H1 (cell line): ENCODE measurements at places on chromosomes 2 and 18.
A peak's percentile ranks its signal among the peaks of the same experiment; 100 is the strongest.

- no peaks in the 10 kb centered on the region for H3K4me1 ChIP-seq
- no peak overlapping the region for H3K27ac ChIP-seq
- no peaks in the 10 kb centered on the region for H3K36me3 ChIP-seq
- H3K4me3 ChIP-seq: no peak overlapping the region
- no peak for DNase-seq
Observed at GRCh38 chr2:8980096-8980495, 23.4 kb downstream of the MBOAT2 start.

- H3K36me3 ChIP-seq: peaks cover 20% of the 10 kb centered on the region
- H3K4me1 ChIP-seq: no peaks in the 10 kb centered on the region
- H3K27ac ChIP-seq: no peak overlapping the region
- no peak overlapping the region for H3K4me3 ChIP-seq
- no peak for DNase-seq
Observed at GRCh38 chr18:31516437-31516836, 18.5 kb downstream of the DSG2 start.

DNA sequence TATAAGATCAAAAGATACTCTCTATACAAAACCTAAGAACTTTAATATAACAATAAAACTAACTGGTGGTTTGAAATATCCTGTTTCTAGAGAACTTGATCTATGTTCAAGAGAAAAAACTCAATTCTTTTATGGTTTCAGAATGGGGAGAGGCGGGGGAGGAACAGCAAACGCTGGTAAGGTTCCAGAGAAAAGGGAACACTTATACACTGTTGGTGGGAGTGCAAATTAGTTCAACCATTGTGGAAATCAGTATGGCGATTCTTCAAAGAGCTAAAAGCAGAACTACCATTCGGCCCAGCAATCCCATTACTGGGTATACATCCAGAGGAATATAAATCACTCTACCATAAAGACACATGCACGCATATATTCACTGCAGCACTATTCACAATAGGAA is 17.2 kb downstream of the FAM98A start:
- DNase-seq: no peak
- peaks cover 20% of the 10 kb centered on the region for H3K36me3 ChIP-seq
- H3K4me1 ChIP-seq: peaks cover 14% of the 10 kb centered on the region; the same call in 1 of the 2 replicates
- H3K27me3 ChIP-seq: no peaks in the 10 kb centered on the region

GRCh38 chr2:23637011-23637778 is 252.2 kb downstream of the KLHL29 start:
- H3K4me1 ChIP-seq: no peaks in the 10 kb centered on the region; the same call in 1 of the 2 replicates
- DNase-seq: no peak
- H3K27ac ChIP-seq: no peak overlapping the region
- no peak overlapping the region for H3K4me3 ChIP-seq

DNA sequence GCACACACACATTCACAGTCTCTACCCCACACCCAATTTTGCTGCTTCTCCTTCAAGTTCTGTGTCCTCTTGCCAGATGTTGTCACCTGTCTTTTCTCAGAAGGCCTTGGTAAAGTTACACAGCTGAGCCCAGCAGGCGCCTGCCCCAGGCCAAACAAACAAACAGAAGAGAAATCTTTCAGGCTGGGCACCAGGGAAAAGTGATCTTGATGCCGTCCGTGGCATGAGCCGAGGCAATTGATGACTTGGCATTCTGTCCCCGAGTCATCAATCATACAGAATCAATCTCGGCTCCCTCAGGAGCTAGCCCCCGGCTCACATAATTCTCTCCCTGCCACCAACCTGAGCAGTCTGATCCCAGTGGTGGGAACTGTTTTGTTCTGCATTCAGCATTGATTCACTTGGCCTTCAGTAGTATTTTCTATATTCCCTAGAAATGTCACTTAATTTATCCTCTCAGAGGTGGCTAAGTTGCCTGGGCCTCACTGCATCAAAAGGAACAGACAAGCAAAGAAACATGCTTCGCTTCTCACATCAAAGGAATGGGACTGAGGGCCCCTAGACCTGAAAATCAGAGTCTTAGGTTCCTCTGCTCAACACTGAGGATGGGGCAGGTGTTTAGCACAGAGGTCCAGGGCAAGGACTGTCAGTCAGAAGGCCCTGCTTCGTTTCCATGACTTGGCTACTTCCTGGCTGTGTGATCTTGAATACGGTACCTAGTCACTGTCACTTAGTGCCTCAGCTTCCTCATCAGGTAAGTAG is 278.8 kb upstream of the CELF4 start:
- H3K36me3 ChIP-seq: no peaks in the 10 kb centered on the region
- no peaks in the 10 kb centered on the region for H3K27me3 ChIP-seq
- no peak for DNase-seq
- no peak overlapping the region for H3K27ac ChIP-seq

- no peak for DNase-seq
- H3K36me3 ChIP-seq: no peaks in the 10 kb centered on the region
- H3K4me1 ChIP-seq: peaks cover 14% of the 10 kb centered on the region
- H3K4me3 ChIP-seq: no peak overlapping the region
- H3K27ac ChIP-seq: no peak overlapping the region
Observed at GRCh38 chr2:96916156-96916630, 46.3 kb upstream of the SEMA4C start.

- no peak for DNase-seq
- H3K27ac ChIP-seq: no peak overlapping the region
- H3K4me3 ChIP-seq: no peak overlapping the region
- H3K36me3 ChIP-seq: no peaks in the 10 kb centered on the region
- no peaks in the 10 kb centered on the region for H3K4me1 ChIP-seq
Observed at GRCh38 chr2:222355860-222356259, 57.1 kb upstream of the PAX3 start.

DNA sequence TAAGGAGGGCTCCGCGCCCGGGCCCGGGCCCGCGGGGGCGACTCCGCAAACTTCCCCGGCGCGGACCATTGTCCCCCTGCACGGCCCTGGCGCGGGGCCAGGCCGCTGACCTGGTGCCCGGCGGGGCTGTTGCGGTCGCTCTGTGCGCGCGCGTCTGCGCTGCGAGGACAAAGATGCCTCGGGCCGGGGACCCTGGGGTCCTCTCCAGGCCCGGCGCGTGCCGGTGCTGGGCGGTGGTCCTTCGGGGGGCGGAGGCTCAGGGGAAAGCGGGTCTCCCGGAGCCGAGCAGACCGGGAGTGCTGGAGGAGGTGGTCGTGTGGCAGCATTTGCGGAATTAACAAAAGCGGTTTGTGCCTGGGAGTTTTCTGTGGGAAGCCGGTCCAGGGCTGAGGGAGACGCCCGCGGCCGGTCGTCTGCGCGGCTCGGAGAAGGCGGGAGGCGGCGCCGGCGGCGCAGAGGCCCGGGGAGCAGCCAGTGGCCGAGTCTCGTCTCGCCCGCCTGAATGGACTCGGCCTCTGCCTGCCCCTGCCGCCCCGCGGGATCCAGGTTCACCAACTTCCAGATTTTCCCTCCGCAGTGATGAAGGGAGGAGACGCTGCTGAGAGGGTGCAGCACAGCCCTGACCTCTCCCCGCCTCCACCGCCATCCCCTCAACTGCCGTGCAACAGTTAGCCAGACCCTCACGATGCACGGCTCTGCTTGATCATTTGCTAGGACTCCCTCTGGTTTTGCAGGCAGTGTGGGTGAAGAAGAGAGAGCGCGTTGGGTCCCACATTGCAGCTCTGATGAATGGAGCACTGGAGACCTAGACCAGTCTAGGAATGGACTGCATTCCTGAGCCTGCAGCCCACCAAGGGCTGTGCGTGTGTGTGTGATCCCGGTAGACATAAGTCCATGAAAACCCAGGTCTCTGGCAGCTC is 705 bp downstream of the EFR3B start:
- peak; percentile 76 for DNase-seq
- no peaks in the 10 kb centered on the region for H3K4me1 ChIP-seq
- no peak overlapping the region for H3K27ac ChIP-seq
- H3K36me3 ChIP-seq: no peaks in the 10 kb centered on the region

DNA sequence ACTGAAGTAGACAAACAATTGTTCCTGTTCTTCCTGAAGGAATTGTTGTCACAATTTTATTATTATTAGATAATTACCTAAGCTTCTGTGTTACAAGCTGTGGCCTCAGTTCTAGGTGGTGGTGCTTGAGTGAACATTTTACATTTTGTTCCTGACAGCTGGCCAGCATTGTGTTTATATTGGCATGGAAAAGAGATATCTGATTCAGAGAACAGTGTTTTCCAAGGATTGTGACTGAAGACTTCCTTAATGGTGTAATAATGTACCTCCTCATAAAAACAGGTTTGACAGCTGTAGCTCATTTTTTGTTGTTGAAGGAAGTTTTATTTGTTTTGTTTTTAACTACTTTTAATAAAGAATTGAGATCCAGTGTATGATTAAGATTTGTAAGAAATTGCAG is 95.2 kb downstream of the EPB41L5 start:
- H3K27me3 ChIP-seq: no peaks in the 10 kb centered on the region
- no peak overlapping the region for H3K27ac ChIP-seq
- no peaks in the 10 kb centered on the region for H3K4me1 ChIP-seq
- DNase-seq: no peak
- H3K4me3 ChIP-seq: no peak overlapping the region

DNA sequence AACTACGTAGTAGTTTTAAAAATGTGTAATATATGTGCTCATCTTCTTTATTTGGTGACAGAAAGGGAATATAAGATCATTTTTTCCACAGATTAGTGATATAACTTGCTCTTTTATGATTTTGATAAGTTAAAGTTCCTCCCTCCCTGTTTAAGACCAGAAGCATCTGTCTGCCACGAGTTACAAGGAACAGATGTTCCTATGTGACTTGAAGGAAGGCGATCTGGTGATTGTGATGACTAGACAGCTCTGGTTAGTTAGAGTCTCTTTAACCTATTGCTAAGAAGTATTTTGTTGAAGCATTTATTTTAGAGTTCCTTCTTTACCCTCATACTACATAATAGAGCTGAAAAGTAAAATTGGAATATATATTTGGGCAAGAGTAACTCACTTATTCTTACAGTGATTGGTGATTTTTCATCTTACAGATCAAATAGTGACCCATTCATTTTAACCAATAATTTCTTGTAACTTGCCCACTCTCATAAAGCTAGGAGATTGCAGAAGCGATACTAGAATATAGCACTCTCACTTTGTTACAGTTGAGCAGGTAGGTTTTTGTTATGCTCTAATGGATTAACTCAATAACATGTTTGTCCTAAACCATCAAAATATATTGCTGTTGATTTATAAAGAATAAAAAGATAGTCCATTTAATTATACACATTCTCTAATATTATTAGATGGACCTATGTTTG is 218.7 kb downstream of the SLC4A10 start:
- no peak for DNase-seq
- no peaks in the 10 kb centered on the region for H3K36me3 ChIP-seq
- no peak overlapping the region for H3K4me3 ChIP-seq
- no peak overlapping the region for H3K27ac ChIP-seq
- no peaks in the 10 kb centered on the region for H3K27me3 ChIP-seq
- no peaks in the 10 kb centered on the region for H3K4me1 ChIP-seq

- peaks cover 6% of the 10 kb centered on the region; the same call in 1 of the 2 replicates for H3K4me1 ChIP-seq
- H3K4me3 ChIP-seq: no peak overlapping the region
- no peak overlapping the region for H3K27ac ChIP-seq
- DNase-seq: no peak
- no peaks in the 10 kb centered on the region for H3K36me3 ChIP-seq
Observed at GRCh38 chr2:239307221-239307569, 93.6 kb downstream of the HDAC4 start.

DNA sequence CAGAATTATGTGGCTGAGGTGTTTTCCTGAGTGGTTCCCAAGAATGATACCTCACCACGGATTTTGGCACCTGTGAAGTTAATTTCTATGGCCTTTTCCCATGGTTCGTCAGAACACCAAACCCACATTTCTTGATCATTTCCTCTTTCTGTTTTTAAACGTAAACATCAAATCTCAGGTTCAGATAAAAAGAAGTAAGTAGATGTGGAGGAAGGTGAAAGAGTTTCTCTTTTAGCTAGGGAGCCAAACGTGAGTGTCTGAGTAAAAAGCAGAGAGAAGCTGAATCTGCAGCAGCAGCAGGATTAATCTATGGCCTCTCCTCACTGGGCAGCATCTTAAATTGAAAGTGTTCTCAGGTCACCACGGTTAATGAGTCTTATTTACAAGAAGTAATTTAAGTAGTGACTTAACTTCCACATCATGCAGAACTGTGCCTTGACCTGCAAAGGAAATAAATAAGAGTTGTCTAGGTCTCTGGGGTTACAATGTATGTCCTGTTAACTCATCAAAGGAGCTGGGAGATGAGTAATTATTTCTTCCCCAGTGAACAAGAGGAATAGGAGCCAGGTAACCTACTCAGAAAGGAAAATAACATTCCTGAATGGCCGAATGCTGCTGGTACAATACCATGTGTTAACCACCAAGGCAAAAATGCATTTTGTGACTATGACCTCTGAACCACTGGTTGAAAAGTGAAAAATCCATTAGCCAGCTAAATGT is 139.6 kb upstream of the NETO1 start:
- DNase-seq: no peak
- no peaks in the 10 kb centered on the region for H3K27me3 ChIP-seq
- no peaks in the 10 kb centered on the region for H3K36me3 ChIP-seq
- no peaks in the 10 kb centered on the region for H3K4me1 ChIP-seq

- no peak overlapping the region for H3K27ac ChIP-seq
- H3K4me1 ChIP-seq: peaks cover 5% of the 10 kb centered on the region
Observed at GRCh38 chr18:57534511-57534909, 52.0 kb downstream of the FECH start.

- H3K4me3 ChIP-seq: peak overlapping the region; percentile 78
- no peak overlapping the region for H3K27ac ChIP-seq
- H3K4me1 ChIP-seq: peaks cover 7% of the 10 kb centered on the region; the same call in 1 of the 2 replicates
- H3K36me3 ChIP-seq: no peaks in the 10 kb centered on the region
- H3K27me3 ChIP-seq: no peaks in the 10 kb centered on the region
Observed at GRCh38 chr2:64018701-64019082, 536 bp downstream of the VPS54 start.

DNA sequence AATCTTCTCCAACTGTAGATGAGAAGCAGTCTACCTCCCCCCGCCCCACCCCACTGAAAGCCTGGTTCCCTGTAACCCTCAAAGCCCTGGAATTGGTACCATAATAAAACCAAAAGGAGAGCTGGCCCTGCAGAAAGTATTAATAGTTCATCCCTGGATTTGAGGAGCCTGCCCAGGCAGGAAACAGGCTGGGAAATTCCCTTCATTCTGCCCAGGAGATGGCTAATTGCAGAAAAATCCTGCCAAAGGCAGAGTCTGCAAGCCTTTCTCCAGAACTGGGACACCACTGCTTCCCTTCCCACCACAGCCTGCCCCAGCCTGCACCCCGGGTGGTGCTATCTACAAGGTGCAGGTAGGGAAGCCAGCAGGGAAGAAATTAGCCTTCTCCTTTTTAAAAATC is 16.3 kb downstream of the GKN2 start:
- no peaks in the 10 kb centered on the region for H3K4me1 ChIP-seq
- no peaks in the 10 kb centered on the region for H3K27me3 ChIP-seq
- DNase-seq: no peak
- no peak overlapping the region for H3K27ac ChIP-seq

DNA sequence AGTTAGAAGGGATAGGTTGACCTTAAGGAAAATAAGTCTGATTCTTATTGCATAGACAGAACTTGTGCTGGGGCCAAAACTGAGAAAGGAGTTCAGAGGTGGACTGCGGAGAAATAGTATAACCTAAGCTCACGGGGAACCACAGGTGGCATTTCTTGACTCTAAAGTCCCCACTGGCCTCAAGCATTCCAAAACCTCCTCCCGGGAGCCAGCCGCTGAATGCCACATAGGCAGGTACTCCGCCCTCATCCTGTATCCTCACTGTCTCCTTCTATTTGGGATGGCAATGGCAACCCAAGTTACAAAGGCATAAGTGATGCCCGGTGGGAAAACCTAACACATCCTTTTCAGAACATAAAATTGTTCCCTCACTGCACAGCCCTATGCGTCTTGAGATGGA is 173.0 kb downstream of the SP3 start:
- no peak overlapping the region for H3K27ac ChIP-seq
- H3K27me3 ChIP-seq: no peaks in the 10 kb centered on the region
- no peak for DNase-seq
- no peaks in the 10 kb centered on the region for H3K36me3 ChIP-seq
- H3K4me3 ChIP-seq: no peak overlapping the region
- peaks cover 7% of the 10 kb centered on the region; the same call in 1 of the 2 replicates for H3K4me1 ChIP-seq
